Suppressor macrophage treated with lipopolysaccharide for 4 hours (primary cell): ENCODE measurements at places on chromosomes 11 and 22.
A peak's percentile ranks its signal among the peaks of the same experiment; 100 is the strongest.

GRCh38 chr11:113532697-113533424 is 57.7 kb upstream of the DRD2 start:
- DNase-seq = peak; percentile 82

DNA sequence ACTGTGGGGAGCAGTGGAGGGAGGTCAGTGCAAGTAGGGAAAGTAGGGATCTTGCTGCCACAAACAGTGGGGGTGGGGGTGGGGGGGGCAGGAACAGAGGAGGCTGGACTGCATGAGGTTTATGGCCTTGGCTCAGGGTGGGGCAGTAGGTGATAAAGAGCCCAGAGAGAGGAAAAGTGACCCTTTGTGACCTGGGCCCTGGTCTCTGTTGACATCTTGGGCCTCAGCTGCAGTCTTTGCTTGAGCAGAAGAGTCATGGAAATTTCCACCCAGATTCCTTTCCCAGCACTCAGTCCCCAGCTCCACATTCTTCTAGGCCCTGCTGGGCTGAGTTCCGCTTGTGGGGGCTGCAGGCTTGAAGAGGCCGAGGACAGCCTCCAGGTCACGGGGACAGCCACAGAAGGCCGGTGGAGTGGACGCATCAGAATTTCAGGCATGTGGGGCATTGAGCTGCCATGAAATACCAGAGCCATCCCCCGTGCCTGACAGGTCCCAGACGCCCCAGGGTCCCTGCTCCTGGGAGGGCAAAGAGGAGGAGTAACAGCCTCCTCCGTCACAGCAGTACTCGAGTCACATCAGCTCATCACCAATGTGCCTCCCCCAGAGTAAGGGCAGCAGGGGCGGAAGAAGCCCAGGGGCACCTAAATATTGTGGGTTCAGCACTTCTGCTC is 9.7 kb upstream of the MALAT1 start:
- DNase-seq = no peak

DNA sequence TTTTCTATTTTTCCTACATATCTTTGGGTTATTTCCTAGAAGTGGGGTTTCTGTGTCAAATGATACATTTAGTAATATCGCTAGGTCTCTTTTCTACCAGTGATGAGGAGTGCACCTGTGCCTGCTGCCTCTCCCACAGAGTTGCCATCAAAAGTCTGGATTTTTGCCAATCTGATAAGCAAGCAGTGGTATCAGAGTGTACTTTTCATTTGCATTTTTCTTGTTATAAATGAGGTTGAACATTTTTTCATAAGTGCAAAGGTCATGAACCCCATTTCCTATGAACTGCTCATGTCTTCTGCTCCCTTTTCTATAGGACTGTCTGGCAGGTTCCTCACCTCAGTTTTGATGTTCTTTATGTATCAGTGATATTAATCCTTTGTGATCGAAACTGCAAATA is 1.7 kb downstream of the TRPM5 start:
- no peak for DNase-seq

DNA sequence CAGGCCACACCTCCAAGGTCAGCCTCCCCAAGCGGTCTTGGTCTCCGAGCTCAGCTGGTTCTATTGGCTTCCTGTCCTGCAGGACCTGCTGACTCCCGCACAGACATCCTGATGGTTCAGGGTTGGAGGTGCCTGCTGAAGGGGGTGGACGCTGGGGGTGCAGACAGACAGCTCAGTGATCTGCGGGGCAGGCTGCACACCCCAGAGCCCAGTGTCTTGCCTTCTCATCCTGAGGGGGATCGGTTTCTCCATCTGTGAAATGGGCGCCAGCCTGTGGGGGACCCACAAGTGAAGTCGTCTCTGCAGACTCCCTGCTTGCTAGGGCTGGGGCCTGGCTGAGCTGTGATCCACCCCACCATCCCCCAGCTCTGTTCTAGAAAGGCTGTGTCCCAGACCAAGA is 13.8 kb downstream of the FLRT1 start:
- DNase-seq = no peak

- DNase-seq = no peak
These were observed 41.2 kb upstream of the TESMIN start for GRCh38 chr11:68792400-68792966.

- DNase-seq = no peak
These were observed 115.8 kb downstream of the KCNC1 start for GRCh38 chr11:17850336-17850735.

DNA sequence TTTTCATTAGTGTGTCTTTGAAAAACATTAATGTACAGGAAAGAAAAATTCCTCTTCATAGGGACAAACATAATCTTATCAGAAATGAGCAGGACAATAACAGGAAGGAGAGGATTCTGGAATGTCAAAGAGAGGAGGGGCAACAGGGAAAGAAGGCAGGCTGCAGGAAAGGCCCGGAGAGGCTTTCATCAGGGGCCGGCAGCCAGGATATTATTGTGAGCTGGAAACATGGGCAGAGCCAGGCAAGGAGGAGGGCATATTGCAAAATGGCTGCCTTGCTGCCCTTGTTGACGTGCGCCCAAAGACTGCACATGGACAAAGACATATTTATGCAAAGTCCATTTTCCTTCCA is 433.7 kb downstream of the ETS1 start:
- DNase-seq = no peak

DNA sequence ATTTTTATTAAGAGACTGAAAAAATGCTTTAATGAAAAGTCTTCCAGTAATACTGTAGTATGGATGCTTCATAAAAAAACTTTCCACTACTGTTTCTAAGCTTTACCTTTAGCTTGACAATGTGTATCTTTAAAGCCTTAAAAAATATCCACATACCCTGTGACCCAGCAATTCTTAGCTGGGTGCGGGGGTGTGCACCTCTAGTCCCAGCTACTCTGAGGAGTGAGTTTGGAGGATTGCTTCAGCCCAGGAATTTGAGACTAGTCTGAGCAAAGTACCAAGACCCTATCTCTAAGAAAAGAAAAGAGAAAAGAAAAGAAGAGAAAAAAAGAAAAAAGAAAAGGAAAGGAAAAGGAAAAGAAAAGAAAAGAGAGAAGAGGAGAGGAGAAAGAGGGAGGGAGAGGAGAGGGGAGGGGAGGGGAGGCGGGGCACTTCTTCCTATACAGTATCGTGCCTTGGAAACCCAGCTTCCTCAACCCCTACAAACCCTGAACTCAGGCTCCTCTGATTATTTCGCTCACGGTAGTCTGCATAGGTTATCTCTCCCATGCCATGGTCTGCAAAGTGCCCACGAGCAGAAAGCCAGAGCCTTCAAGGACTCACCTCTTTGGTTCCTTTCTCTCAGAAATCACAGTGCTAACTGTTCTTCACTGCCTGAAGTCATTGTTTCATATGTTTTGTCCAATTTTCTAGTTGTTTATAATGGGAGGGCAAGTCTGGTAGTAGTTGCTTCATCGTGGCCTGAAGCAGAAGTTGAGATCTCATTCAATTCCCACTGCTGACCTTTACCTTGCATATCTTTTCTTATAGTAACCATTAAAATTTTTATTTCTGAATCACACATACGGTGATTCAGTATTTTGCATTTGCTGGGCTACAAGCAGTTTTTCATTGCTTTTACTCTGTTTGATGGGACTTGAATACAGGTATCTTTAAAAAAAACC is 82.2 kb downstream of the FAM83F start:
- peak; percentile 18 for DNase-seq

DNA sequence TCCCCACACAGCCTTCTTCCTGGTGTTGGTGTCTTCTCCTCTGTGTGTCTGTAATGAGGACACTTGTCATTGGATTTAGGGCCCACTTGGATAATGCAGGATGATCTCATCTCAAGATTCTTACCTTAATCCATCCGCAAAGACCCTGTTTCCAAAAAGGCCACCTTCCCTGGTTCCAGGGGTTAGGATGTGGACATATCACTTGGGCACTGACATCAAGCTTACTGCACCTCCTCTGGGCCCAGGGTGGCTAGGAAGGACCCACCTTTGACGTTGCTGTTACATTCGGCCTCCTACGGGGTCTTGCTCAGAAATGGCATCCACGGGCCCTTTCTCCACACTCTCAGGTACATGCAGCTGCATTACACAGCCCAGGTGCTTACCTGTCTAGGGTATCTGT is 535.9 kb downstream of the BRD1 start:
- no peak for DNase-seq

GRCh38 chr11:30006876-30007275 is 10.0 kb downstream of the KCNA4 start:
- no peak for DNase-seq

DNA sequence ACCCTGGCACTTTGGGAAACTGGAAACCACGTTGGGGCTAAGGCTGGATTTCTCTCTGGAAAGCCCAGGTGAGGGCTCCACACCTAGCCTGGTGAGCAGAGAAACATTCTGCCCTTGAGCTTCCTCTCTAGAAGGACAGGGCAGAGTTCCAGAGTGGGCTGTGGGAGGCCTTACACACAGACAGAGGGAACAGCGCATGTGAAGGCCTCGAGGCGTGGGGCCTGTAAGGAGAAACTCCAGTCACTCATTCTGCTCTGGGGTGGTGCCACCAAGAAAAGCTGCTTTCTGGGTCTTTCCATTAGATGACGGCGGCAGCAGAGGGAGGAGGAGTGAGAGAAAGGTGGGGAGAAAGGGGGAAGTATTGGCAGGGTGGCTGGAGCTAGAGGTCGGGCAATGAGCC is 183.1 kb downstream of the CHST1 start:
- no peak for DNase-seq

DNA sequence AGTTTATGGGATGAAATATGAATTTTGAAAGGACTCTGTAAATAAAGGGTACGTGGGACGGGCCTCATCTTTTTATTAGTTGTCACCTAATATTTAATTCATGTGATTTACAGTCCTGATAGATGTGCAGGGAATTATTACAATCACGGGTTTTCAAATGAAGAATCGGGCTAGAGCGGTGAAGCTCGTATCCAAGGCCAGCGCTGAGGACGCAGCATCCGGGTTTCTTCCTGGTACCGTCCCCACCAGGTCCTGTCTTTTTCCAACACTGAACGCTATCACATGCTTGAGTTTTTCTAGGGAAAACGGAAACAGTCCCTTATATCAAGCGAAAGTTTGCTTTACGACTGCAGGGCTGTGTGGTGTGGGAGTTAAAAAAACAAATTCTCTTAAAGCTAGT is 787 bp downstream of the SMDT1 start:
- peak; percentile 42 for DNase-seq

DNA sequence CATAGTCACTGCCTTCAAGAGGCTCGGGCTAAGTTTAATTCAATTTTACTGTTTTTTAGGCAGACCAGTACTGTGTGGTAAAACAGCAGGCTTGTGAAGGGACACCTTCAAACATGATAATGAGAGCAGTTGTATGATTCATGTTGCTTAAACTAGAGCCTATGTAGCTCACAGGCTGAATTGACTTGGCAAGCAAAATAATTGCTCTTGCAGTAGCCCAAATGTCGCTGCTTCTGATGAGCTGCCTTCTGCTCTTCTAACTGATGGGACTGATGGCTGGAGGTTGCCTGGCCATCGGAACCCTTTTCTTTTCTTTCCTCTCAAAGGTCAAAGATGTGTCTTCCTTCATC is 137.6 kb downstream of the MAML2 start:
- DNase-seq = no peak

- no peak for DNase-seq
These were observed 99.2 kb upstream of the RASSF10 start for GRCh38 chr11:12909879-12910278.

- DNase-seq = no peak
These were observed 25.6 kb upstream of the MMP12 start for GRCh38 chr11:102900346-102900745.

- DNase-seq = no peak
These were observed 3.7 kb downstream of the IGSF22 start for GRCh38 chr11:18722293-18722637.

DNA sequence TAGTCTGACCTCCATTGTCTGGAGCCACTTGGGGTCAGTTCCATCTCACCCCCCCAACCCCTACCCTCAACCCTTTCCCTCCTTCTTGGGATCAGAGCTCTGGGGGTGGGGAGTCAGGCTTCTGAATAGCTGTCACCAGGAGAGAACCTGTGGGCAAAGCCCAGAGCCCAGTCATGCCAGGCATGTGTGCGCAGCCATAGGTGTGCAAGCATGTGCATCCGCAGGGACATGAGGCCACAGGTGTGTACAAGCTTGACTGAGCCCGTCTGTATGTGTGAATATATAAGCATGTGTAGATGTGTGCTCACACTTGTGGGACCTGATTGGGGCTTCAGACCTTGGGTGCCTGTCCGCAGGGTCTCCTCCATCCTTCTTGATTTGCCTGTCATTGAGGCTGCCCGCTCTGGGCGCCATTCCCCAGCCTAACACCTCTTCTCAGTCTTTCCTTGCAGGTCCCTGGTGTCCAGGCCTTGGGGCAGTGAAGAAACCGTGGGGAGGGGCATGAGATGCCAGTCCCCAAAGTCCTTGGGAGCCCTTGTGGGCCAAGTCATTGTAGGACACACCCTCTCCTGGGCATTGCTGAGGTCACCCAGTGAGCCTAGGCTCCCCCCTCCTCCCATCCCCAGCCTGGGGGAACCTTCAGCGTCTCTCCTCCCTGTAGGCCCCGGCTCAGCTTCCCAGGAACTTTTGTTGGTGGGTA is 9.0 kb downstream of the ATG16L2 start:
- DNase-seq = no peak

DNA sequence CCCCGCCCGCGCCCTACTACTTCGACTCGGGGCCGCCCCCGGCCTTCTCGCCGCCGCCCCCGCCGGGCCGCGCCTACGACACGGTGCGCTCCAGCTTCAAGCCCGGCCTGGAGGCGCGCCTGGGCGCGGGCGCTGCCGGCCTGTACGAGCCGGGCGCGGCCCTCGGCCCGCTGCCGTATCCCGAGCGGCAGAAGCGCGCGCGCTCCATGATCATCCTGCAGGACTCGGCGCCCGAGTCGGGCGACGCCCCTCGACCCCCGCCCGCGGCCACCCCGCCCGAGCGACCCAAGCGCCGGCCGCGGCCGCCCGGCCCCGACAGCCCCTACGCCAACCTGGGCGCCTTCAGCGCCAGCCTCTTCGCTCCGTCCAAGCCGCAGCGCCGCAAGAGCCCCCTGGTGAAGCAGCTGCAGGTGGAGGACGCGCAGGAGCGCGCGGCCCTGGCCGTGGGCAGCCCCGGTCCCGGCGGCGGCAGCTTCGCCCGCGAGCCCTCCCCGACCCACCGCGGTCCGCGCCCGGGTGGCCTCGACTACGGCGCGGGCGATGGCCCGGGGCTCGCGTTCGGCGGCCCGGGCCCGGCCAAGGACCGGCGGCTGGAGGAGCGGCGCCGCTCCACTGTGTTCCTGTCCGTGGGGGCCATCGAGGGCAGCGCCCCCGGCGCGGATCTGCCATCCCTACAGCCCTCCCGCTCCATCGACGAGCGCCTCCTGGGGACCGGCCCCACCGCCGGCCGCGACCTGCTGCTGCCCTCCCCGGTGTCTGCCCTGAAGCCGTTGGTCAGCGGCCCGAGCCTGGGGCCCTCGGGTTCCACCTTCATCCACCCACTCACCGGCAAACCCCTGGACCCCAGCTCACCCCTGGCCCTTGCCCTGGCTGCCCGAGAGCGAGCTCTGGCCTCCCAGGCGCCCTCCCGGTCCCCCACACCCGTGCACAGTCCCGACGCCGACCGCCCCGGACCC is 17.4 kb upstream of the ACR start:
- DNase-seq = no peak

DNA sequence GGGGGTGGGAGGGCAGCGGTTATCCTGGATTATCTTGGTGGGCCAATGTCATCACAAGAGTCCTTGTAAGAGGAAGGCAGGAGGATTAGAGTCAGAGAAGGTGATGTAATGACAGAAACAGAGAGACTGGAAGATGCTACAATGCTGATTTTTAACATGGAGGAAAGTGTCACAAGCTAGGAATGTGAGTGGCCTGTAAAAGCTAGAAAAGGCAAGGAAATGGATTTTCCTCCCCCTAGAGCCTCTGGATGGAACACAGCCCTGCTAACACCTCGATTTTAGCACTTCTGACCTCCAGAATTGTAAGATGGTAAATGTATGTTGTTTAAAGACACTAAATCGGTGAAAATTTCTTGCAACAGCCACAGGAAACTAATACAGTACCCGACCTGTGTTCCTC is 109.3 kb downstream of the MN1 start:
- DNase-seq = no peak
